ENCODE measurements at places on chromosomes 2 and 18. TPM values are rescaled to one million over a fixed set of nuclear protein-coding genes. Genes with fewer than 3 reads are reported as not detected.

The PROM2 gene
- polyA plus RNA-seq = 0.79 TPM

The VWC2L gene
- polyA plus RNA-seq = not detected

The CRYBA2 gene
- polyA plus RNA-seq = not detected

The UCN gene
- 0.72 TPM for polyA plus RNA-seq

The ITPRID2 gene
- 27.8 TPM for polyA plus RNA-seq

The EFHD1 gene
- 14.7 TPM for polyA plus RNA-seq

The CCBE1 gene
- 0.48 TPM for polyA plus RNA-seq

The GCG gene
- not detected for polyA plus RNA-seq

Measured in right cardiac atrium (tissue), 5 donors.